Activated CD8-positive, alpha-beta T cell treated with anti-CD3 and anti-CD28 coated beads for 36 hours (primary cell): ENCODE measurements at places on chromosomes 3 and 15. TPM values are rescaled to one million over a fixed set of nuclear protein-coding genes. Genes with fewer than 3 reads are reported as not detected.
A peak's percentile ranks its signal among the peaks of the same experiment; 100 is the strongest.

DNA sequence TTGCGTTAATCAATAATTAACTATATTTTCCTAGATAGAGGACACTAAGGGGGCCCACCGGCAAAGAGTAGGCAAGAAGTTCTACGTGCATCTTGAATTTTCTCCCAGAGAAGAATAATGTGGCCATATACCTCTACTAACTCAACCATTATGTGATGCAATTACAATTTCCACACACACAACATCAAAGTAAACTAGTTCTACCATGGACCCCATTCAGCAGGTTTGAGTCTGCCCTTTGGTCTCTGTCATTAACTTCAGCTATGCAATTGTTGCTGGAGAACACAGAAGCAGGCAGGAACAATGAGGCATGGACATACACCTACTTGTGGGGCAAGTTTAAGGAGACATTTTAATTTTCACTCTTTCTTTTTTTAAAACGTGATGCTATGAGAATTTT is 705.9 kb downstream of the PDCD6IP start:
- no peak for DNase-seq

DNA sequence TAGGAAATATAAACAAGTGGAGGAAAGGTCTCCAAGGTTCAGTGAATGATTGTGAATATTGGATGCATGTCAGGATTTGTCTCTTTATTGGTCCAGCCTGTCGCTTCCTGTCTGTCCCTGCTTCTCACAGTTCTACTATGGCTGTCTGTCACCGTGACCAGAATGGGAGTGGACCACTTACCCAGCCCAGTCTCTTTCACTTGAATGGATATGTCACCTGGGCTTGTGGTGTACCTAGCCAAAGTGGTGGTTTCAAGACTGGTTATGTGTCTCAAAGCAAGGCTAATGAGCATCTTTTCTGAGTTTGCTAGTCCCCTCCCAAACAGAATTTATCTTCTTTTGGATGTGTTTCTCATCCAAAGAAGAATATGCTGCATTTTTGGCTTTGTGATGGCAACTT is 231.7 kb downstream of the PTPRG start:
- DNase-seq, result no peak

PPM1L gene
- 2.7 TPM for total RNA-seq

TMEM43 gene
- 20.2 TPM for total RNA-seq

GRCh38 chr3:12237076-12237475 is 51.8 kb upstream of the PPARG start:
- DNase-seq, result no peak

DNA sequence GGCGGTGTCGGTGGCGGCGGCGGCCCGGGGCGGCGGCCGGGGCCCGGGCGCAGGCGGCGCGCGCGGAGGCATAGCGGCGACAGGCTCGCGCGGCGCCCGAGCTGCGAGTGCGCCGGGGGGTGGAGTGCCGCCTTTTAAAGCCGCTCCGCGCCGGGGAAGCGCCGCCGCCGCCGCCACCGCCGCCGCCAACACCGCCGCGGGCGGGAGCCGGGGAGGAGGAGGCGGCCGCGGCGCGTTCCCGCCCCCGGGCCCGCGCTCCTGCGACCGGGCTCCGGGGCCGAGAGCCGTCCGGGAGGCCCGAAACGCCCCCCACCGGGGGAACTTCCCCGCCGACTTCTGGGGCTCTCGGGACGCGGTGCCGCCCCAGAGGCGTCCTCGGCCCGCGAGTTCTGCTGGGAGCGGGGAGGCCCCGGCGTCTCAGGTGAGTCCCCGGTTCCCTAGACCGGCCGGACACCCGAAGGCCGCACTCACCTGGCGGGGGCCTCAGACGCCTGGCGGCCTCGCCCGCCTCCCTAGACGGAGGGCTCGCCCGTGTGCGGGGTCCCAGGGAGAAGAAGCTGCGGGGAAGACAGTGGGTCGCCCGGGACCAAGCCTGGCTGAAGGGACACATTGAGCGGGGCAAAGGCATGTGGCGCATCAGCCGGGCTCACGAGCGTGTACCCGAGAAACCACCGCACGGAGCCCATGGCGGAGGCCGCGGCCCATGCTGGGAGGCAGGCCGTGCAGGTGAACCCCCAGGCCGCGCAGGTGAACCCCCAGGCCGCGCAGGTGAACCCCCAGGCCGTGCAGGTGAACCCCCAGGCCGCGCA is at the start of gene PCSK6:
Gene PCSK6, minus strand, starts transcription at position 109 of the 809 bp plus-strand sequence. Its CDS starts 37 bp downstream, at position 72.
- DNase-seq, result no peak

- no peak for DNase-seq
Observed at GRCh38 chr3:14448756-14449727, 46.6 kb downstream of the SLC6A6 start.

DNA sequence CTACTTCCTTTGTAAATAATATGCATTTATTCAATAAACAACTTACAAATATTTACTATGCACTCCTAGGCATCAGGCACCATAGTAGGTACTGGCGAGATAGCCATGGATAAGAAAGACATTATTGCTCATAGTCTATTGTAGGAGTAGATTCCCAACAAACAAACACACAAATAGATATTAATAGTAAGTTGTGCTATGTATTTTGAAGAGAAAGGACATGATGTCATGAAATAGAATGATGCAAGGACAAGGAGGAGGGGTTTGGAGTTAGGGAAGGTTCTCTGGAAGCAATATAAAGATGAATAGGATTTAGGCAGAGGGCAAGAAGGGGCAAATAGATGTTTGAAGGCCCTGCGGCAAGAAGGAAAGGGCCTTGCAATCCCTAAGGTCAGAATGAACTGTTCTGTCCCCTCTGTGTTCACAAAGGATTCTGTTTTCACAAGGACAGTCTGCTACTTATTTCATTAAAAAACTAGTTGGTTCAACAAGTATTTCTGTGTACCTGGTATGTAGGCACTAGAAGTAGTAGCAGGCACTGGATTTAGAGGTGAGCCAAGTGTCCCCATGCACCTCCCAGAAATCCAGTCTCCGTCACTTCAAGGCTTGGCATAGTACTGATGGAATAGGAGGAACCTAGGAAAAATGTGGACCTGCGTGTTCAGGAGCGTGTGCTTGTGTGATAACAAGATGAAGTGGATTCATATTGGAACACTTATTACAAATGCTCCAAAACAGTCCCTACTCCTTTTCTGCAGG is 231.8 kb upstream of the TPRG1 start:
- no peak for DNase-seq

- DNase-seq, result no peak
Observed at GRCh38 chr3:197511130-197511529, 44.6 kb downstream of the BDH1 start.

FBLN2 gene
- 13.7 TPM for total RNA-seq

FBXO40 gene
- total RNA-seq, result not detected

MOBP gene
- not detected for total RNA-seq

GRCh38 chr15:68208136-68208535 is 3.0 kb upstream of the CALML4 start:
- DNase-seq, result no peak

DNA sequence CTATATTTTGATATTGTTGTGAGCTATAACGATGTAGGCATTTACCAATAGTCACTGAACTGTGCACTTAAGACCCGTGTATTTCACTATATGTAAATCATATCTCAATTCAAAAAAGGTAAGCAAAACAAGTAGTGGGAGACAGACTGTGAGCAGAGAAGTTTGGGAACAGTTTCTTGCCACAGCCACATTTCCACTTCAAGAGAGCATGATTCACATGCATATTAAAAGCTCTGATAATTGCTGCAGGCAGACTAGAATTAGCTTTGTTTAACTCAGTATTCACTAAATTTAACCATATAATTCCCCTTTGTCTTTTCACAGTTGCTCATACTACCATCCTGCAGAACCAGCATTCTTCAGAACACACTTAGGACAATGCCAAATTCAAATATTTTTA is 168.4 kb upstream of the ZNF385D start:
- no peak for DNase-seq

DNA sequence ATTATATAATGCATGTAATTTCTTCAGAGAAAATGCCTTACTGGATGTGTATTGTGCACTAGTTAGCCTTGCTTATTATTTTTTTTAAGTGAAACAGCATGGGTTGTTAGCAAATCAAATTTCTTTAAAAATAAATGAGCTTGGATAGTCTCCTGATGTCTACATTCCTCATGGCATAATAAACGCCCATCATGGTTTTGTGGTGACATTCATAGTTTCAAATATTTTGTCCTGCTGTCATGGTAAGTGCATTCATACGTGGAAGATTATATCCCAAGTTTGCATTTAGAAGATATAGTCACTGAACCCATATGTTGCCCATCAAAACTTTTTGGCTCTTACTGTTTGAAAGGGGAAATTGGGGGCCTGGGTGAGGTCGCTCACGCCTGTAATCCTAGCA is 130.7 kb downstream of the ALCAM start:
- DNase-seq, result no peak

DNA sequence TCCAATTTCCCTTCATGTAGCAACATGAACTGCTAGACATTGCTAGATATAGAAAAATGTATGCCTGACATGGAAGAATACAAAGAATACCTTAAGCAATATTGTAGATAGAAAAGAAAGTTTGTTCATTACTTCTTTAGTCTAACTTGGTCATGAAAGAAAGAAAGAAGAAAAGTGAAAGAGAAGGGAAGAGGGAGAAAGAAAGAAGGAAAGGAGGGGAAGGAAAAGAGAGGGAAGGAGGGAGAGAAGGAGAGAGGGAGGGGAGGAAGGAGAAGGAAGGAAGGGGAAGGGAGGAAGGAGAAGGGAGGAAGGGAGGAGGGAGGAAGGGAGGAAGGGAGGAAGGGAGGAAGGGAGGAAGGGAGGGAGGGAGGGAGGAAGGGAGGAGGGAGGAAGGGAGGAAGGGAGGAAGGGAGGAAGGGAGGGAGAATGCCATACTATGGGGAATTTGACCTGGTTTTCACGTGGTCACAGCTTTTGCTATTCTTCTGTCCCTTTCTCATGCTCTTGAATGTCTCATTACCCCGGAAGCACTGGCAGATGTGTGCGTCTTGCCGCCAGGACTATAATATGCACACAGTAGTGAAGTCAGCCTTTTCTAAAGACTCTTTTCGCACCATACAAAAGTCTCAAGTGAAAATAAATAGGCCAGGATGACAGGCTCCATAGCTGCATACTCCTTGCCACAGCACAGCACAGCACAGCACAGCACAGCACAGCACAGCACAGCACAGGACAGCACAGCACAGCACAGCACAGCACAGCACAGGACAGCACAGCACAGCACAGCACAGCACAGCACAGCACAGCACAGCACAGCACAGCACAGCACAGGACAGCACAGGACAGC is 78.2 kb downstream of the CHAC1 start:
- no peak for DNase-seq

- DNase-seq, result no peak
Observed at GRCh38 chr3:141594357-141594756, 107.5 kb downstream of the RASA2 start.

DNA sequence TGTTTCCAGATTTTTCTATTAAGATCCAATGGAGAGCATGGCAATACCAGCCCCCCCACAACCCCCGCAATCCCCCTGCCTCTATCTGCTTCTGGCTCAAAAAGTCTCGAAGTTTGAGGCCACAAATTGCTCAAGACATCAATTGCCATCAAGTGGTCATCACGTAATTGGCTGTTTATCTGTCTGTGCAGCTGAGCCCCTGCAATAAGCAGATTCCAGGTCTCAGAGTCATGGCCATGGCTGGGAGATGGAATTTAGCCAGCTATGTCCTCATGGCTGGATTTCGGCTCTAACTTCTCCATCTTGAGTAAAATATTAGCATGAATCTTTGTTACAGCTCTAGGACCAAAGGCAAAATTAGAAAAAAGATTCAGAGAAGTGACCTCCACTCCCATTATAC is 22.7 kb downstream of the SSUH2 start:
- no peak for DNase-seq

GRCh38 chr3:9398700-9399336 is 1.4 kb downstream of the SETD5 start:
- peak; percentile 45 for DNase-seq

DNA sequence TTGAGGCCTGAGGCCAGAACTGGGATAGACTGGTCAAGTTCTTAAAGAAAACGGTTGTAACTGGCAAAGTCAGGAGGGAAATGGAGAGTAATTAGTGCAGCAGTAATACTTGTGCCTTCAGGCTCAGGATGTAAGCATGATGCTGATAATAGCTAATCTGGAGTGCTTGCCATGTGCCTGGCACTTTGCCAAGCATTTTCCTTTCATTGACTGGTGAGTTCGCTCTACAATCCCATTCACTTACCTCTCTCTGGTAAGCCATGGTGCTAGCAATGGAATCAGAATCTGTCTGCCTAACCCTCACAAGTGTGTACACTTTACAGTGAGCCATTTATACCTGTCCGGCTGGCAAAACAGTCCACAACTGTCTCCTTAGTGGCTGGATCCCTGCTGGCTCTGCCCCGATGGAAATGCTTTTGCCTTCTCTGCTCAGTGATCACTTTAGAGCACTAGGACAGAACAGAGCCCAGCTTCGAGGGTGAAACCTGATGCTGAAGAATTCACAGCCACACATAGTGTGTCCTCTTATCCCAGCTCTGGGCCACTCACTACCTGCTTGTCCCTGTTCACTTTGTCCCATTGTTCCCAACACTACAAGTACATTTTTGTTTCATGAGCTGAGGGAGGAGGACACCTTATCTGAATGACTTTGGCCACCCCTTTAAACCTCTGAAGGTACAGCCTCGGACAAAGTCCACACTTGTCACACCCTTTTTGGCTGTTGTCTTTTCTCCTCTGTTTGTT is 10.3 kb downstream of the CHP1 start:
- no peak for DNase-seq

ATP8B4 gene
- 5.8 TPM for total RNA-seq

- no peak for DNase-seq
Observed at GRCh38 chr15:64982472-64982871, 7.2 kb downstream of the SPG21 start.

NR1I2 gene
- total RNA-seq, result 1.0 TPM

GOLGA6B gene
- total RNA-seq, result not detected
